Stimulated activated naive CD4-positive, alpha-beta T cell (primary cell): ENCODE measurements at places on chromosomes 1 and 21.
A peak's percentile ranks its signal among the peaks of the same experiment; 100 is the strongest.

DNA sequence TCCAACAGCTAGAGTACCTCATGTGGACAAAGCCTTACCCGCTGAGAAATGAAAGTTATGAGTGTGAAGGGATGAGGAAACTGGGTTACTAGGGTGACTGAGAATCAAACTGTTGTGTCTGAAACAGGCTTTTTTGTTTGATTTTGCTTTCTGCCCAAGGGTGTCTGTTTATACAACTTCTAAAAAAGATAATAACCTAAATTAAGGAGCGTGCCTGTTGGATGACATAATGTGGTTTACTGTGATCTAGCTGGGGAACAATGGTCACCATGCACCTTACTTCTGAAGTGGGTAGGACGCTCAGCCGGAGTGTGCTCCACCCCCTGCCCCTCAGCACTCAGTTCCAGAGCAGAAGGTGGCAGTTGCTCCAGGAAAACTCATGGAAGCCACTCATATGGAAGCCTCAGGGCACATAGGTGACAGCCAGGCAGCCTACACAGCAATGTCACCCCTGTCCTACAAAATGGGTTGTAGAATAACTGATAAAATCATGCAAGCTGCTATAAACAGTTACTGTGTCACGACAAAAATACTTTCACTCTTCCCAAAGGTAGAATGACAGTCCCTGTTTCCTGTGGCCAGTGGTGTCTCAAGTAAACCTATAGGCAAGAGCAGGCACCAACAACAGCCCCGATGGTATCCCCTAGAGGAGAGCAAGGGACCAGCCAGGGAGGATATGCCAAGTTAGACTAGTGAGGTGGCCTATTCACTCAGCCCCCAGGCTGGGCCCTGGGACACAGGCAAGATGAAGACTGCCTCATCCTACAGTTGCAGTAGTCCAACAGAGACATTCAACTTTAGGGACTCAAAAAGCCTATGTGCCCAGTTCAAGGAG, 29.3 kb downstream of the SIPA1L2 start:
- DNase-seq: no peak

DNA sequence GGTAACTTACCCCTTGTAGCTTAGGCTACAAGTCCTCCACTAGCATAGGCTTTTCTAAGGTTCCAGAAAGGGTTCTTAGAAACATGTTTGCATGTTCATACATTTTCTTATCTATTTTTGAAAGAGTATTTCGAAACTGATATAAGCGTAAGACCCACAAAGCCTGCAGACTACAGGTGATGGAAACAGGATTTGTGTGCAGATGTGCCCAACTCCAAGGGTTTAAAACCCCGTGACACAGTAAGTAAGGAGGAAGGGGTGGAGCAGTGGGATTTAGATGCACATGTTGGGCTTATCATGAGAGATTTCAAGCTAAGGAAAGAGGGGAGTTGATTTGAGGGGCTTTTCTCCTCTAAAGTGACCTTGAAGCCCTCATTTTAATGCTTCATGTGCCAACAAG, 164.7 kb downstream of the LTN1 start:
- DNase-seq: no peak

GRCh38 chr1:49416758-49417157, 607.0 kb downstream of the AGBL4 start:
- DNase-seq: no peak

- DNase-seq: no peak
Measured at GRCh38 chr1:194568610-194569009, 1382.2 kb upstream of the B3GALT2 start.

- DNase-seq: no peak
Measured at GRCh38 chr1:115565791-115566190, 76.0 kb upstream of the VANGL1 start.

- DNase-seq: no peak
Measured at GRCh38 chr1:195804547-195804946, 803.7 kb downstream of the KCNT2 start.

DNA sequence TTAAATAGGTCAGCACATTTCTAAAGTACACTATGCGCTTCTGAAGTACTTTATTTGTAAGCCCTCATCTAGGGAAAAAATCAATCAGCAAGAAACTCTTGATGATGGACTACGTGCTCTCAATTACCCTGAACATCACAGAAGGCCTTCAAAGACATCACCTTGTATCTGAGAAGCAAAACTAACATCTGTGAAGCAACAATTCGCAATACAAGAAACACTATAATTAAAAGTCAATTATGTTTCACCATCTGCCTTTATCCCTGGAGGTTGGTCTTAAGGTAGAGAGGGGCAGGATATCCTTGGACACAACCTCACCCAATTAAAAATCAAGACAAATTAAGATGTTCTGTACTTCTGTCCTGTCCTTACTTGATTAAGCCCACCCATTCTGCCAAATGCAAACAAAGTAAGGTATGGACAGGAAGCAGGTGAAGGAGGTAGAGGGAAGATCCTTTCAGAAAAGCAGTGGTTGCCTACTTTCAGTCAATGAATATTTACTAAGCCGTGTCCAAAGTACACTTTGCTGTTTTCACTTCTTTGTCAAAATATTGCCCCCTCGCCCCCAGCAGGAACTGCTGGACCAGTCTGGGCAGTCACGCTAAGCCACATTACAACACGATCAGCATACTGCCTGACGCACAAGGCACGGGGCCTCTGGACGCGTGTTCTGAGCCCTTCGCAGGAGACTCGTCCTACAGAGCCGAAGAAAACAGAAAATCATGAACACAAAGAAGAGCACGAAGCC, 887 bp downstream of the SLC19A2 start:
- no peak for DNase-seq

GRCh38 chr21:25179116-25179515, 428.2 kb downstream of the MRPL39 start:
- no peak for DNase-seq

DNA sequence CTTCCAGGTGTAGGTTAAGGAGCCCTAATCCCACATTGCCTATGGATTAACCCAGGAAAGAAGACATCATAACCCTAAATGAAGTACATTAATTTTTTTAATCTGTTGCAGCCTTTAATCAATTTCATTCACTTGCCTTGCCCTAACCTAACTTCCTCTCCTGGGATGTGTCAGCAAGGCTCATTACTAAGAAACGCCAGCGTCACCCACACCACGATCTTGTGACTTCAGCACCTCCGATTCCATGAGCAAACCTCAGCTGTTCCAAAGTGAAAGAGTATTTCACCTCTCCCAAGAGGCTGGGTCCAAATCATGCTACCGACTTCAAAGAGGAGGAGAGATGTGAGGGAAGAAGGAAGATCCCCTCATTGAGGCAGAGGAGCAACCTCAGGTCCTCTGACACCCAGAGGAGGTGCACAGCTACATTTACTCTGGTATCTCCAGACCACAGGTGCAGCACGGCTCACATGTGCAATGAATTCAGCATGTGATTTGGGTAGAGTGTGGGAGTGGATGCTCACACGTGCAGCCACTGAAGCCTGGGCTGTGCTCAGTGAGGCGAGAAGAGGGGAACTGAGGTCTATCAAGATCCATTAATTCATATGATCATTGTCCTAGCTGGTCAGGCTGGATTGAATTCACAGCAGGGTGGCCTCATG, 134.1 kb downstream of the SLC30A10 start:
- DNase-seq: no peak

DNA sequence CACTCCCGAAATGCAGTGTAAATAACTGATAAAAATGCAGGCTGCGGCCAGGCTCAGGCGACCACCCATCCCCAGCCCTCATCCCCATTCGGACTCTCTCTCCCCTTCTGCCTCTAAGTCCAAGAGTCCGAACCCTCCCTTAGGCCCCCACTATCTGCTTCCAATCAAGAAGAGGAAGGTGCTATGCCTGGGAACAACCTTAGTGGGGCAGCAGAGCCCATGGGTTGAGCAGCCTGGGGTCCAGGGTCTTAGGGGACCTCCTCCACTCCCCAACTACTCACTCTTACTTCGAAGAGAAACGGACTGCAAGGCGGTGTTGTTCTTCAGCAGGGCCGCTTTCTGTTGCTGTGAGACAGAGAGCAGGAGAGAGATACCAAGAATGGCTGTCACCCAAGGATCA, 12.2 kb downstream of the ARHGEF2 start:
- DNase-seq: no peak

DNA sequence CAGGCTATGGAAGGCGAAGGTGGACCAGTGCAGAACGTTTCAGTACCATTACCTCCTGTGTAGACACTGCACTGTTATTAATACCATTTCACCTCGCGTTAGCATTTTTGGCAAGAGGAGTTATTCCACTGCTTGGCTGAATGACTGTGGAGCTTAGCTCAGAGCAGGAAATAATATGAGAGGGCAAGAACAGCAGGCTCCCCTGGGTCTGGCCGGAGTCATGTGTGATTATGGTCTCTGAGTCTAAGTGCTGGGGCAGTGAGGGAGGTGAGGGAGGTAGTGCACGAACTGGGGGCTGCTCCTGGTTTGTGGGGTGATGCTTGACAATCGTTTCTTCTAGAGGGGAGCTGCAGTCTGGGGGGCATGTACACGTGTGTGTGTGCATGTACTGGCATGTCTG, 82.9 kb downstream of the MDM4 start:
- DNase-seq: no peak

DNA sequence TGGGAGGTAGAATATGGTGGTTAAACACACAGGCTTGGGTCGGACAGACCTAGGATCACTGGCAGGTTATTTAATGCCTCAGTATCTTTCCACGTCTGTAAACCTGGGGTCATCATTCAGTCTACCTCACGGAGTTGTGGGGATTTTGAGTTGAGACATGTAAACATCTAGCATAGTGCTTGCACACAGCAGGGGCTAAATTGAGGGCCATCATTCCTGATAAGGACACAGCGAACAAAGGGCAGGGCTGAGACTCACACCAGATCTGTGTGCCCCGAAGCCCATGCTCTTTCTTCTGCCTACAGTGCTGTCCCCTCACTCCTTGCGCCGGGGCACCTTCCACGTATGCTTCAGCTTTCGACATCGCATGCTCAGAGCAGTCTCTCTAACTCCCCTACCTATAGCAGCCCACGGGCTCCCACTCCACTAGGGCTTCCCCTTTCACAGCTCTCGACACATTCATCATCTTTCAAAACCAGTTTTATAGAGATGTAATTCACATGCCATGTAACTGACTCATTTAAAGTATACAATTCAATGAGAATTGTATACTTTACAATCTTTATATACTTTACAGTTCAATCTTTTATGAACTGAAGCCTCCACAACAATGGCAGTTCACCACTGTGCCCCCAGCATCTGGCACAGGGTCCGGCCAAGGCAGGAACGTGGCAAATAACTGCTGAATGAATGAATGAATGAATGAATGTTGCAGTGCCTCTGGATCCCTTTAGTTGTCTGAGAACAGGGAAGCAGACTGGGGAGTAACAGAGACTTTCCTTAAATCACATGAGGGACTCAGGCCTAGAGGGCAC, 48.0 kb downstream of the GPR161 start:
- no peak for DNase-seq

DNA sequence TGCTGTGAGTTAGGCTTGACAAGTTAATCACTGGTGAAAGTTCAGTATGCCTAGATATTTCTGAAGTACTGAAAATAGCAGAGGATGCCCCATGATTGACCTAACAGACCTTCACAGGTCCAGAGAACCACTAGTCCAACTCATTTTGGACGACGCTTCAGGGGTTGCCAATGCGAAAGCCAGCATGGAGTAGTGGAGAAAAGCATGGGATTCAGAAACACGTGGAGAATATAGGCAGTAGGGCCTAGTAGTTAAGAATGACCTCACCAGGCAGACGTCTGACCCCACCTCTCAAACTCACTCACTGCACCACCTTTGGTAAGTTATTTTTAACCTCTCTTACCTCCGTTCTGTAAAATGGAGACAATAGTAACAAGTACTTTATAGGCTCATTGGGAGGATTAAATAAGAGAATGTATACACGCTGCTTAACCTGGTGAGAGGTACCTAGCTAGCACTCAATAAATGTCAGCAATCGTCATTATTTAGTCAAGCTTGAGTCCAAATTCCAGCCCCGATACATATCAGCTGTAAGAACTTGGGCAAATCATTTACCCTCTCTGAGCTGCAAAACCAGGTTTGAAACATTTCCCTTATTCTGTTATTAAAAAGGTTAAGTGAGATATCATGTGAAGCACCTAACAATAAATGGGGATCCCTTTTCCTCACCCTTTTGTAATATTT, 13.2 kb downstream of the PLPP3 start:
- DNase-seq: no peak

GRCh38 chr1:79859212-79859948, 852.9 kb upstream of the ADGRL4 start:
- DNase-seq: no peak

DNA sequence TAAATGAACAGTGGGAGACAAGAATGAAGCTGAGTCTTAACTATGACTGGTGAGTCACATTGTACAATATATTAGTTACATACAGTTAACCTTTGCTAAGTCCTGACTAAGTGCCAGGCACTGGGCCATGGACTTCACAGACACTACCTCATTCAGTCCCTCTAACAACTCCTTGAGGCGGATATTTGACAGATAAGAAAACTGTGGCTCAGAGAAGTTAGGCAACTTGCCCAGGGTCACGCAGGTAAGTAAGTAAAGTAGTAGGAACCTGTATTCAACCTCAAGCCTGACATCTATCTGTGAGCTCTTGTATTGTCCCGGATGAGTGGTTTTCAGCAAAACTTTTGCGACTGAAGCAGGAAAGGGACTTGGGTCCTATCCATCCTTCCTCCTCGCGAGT, 62.1 kb downstream of the GNG12 start:
- no peak for DNase-seq

- DNase-seq: no peak
Measured at GRCh38 chr1:238177960-238178645, 287.4 kb upstream of the ZP4 start.

DNA sequence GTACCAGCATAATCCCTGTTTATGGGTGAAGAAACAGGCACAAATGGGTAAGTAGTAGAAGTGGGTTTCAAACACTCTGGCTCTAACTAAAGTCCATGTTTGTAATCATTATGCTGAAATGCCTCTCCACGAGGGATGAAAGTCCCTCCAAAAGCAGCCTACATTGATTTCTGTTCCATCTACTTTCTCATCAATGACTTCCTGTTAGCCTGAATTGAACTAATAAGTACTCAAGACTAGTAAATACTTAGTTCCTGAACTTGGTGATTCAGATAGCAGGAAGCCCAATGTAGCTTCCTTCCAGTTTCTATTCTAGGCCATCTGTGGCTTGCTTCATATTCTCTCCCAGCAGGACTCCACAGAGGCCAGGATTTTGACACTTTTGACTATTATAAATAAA, 11.3 kb upstream of the BACH1 start:
- DNase-seq: no peak

- DNase-seq: peak; percentile 63
Measured at GRCh38 chr1:110875216-110875731, 2.3 kb downstream of the CD53 start.

DNA sequence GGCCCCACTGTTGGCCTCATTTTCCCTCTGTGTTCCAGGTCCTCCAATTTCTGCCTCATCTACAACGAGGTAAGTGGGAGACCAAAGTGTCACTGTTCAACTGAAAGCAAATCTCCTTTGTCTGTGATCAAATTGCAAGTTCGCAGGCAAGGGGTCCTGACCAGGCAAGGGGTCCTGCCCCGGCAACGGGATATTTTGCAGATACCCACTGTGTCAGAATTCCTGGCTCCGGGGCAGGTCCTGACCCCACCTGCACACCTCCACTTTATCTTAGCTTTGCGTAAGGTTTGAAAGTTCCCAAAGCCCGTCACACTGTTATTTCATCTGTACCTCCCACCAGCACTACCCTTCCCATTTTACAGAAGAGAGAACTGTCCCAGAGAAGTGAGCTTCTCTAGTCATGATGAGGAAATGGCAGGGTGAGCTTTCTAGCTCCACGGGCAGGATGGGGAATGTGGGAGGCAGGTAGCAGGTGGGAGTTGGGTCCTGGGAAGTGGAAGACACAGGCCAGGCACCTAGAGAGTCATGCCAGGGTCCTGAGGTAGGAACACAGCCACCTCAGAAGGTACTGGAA, 32.0 kb upstream of the CSF1 start:
- no peak for DNase-seq
